ENCODE measurements at places on chromosomes 12 and 14.

- no peak for DNase-seq
Observed at GRCh38 chr14:50061664-50062437, 54.5 kb downstream of the VCPKMT start.

DNA sequence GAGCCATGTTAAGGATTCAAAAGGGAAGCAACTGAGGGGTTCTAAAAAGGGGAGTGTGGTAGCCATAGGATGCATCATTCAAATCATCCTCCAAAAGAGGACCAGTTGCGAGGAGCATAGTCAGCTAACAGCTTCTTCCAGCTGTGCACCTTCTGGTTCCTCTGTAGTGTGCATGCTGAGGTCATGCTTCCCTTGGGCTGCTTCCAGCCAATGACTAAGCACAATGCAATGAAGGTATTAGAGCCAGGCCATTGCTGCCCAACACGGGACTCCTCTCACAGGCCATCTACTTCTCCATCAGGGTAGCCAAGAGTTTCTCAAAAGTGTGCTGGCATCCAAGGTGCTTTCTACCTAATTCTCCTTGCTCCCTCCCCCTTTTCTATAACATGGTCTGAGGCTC is 69.2 kb upstream of the ARID2 start:
- DNase-seq: no peak

DNA sequence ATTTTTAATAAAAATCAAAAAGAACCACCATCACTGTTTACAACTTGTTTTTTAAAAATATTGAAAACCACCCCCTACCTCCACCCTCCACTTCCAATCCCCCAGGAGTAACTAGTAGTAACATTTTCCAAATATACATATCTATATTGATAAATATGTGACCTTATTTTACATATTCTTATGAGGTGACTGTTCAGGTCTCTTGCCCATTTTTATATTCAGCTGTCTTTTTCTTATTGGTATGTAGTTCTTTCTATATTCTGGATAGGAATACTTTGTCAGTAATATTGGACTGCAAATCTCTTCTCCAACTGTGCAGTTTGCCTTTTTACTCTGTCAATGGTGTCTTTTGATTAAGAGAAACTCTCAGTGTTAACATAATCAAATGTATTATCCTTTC is 59.0 kb upstream of the EIF5 start:
- no peak for DNase-seq

DNA sequence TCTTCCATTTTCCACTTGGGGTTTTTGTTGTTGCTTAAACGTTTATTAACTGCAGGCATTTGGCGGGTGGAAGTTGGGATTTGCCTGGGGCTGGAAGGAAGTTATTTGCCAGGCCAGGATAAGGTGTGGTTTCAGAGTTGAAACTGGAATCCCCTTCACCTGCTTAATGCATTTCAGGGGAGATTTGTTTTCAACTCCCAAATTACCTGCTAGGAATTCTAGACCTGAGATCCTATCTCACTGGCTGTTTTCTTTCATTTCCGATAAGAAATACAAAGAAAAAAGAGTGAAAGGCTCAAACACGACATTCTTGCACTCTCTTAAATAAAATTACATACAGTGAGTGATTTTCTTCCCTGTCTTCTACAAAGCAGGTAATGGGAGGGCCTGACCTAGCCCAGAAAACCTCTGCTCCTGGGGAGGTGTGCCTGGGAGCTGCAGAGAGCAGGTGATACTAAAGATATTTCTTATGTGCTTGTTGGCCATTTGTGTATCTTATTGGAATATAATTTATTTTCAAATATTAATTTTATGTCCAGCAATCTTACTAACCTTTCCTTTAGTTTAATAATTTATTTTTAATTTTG is 278.2 kb downstream of the ZFP36L1 start:
- DNase-seq: no peak

GRCh38 chr14:37620856-37621255 is 25.4 kb downstream of the TTC6 start:
- DNase-seq: no peak

- DNase-seq: no peak
Observed at GRCh38 chr12:18643681-18644080, 94.1 kb downstream of the PLCZ1 start.

DNA sequence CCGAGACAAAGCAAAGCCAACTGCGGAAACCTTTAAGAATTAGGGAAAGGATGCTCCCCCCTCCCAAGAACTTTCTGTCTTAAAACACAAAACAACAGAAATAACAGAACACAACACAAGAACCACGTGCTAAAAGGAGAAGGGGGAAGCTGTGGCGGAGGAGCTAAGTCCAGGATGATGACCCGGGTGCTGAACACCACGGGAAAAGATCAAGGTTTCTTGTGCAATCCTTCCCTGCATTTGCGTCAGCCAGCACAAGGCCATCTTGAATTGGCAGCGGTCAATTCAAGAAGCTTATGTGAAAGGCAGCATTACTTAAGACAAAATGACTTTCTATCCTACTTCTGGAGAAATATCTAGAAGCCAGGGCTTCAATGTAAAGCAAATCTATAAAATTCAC is 11.0 kb upstream of the CREBL2 start:
- DNase-seq: no peak

DNA sequence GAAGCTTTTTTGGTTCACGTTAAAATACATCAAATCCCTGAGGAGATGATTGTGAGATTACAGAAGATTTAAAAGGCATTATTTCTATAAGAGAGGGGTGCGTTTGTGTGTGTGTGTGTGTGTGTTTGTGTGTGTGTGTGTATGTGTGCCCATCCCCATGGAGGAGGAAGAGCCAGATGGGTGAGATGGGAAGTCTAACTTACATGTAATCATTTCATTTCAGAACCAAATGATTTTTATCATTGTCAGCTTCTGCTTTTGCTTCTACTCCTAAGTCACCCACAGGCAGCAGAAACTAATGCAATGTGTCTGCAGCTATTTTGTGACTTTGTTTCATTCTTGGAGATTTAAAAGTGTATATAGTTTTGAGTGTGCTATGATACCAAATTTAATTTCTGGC is 68.7 kb downstream of the SLC4A8 start:
- no peak for DNase-seq

GRCh38 chr12:118190266-118190665 is 54.3 kb downstream of the PEBP1 start:
- DNase-seq: no peak

DNA sequence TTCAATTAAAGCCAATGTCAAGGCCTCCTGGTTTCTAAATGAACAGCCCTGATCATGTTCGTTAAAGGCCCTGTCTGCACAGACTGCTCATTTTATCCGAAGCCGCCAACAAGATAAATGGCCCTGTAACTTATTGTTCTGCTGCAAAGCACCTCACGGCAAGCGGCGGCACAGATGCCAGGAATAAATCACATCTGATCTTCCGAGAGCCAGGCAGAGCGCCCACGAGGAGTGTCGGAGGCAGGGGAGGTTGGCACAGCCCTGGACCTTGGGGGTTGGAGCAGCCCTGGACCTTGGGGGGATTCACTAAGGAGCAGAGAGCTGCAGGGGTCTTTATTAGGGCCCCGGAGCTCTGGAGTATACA is 110.5 kb downstream of the SCARB1 start:
- DNase-seq: no peak

GRCh38 chr14:68148276-68148675 is 328.7 kb downstream of the RAD51B start:
- DNase-seq: no peak

GRCh38 chr12:40668099-40668529 is 24.1 kb upstream of the CNTN1 start:
- no peak for DNase-seq

- no peak for DNase-seq
Observed at GRCh38 chr14:61517911-61518384, 177.4 kb upstream of the HIF1A start.

DNA sequence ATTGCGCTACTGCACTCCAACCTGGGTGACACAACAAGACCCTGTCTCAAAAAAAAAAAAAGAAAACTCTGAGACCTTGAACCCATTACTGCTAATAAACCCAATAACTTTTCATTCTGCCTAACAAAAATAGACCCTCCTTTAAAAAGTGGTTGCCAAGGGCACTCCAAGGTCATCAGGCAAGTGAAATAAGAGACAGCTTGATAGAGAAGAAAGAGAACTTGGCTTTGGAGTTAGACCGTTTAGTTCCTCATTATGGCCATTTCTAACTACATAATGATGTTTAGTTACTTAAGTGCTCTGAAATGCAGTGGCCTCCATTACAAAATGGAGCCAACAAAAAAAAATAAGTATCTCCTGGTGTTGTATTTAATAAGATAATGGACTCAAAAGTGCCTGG is 55.9 kb downstream of the PHLDA1 start:
- DNase-seq: no peak

GRCh38 chr12:51683763-51684357 is 92.8 kb downstream of the SCN8A start:
- DNase-seq: no peak

DNA sequence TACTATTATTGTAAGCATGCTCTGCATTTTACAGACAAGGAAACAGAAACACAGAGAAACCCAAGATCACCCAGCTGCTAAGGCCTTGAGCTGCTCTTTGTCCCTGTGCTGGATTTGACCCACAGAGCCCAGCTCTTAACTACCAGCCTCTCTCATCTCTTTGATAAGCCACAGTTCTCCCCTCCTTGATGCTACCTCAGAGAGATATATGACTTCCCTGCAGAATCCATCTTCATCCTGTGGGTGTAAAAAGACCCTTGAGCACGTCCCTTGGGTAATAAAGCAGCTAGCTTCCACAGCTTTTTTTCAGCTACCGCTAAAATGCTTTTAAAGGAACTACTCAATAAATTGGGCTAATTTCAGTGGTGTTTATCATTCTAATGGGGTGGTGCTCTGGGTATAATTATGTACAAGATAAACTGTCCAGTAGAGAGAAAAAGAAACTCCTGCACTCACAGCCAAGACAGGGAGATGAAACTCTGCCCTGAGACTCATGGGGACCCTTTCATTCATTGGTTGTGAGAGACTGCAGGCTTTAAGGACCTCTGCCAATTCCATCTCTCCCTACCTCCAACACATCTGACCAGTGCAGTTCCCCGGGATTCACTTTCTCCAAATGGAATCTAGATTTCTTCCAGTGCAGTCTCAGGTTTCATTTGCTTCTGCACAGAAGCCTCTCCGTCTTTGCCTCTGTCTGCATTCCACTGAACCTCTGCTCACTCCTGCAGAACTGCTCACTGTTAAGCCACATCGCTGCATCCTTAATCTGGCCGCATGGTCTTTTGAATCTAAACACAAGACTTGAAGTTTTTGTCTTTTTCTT is 24.7 kb upstream of the NTF3 start:
- no peak for DNase-seq

DNA sequence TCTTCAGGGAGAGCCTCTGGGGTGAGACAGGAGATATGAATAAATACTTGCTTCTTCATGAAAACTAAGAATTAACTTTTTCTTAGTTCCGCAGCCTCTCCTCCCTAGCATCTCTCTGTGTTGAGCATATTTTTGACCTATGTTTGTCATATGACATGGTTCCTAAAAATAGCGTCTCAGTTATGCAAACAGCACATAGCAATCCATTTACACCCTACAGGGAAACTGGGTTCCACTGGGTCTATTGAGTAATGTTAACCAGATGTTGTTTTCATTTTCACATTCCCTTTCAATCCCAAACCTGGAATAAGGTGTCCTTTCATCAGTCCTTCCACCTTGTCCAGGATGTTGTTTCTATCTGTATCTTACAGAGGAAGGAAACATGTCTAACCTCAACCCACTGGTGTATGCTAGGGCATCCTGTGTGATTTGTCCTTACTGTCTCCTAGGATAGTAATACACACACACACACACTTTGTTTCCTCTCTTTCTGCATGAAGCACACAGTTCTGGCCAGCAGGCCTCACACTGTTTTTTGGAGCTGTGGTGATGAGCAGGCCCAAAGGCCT is 1543.5 kb downstream of the AACS start:
- DNase-seq: no peak

DNA sequence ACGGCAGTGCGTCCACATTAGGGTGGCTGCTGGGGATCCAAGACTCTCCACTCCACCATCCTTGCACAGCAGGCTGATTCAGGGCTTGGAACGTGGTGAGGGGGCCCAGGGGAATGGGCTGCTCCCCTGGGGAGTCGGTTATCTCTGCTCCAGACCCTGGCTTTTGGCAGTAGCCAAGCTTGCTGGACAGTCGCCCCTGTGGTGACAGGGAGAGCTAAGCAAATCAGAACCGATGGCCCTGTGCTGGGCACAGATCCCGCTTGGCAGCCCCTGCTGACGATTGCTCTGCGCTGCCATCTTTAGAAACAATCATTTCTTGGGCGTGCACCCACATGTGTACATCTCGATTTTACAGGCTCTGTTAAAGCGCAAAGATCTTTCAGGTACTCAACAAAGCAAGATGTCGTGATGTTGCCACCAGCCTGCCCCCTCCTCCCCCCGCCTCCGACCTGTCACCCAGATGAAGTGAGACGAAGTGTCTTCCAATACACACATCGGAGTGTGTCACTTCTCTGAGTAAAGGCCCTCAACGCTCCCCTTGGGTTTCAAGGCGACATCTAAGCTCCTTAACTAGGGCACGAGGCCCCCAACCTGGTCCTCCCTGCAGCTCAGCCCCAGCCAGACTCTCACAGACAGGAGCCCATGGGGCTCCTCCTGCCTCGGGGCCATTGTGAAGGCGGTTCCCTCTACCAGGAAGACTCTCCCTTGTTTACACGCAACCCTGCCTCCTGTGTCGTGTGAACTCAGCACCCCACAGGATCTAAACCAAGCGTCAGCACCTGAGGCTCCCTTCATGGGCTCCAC is 55.6 kb downstream of the PITPNM2 start:
- no peak for DNase-seq

DNA sequence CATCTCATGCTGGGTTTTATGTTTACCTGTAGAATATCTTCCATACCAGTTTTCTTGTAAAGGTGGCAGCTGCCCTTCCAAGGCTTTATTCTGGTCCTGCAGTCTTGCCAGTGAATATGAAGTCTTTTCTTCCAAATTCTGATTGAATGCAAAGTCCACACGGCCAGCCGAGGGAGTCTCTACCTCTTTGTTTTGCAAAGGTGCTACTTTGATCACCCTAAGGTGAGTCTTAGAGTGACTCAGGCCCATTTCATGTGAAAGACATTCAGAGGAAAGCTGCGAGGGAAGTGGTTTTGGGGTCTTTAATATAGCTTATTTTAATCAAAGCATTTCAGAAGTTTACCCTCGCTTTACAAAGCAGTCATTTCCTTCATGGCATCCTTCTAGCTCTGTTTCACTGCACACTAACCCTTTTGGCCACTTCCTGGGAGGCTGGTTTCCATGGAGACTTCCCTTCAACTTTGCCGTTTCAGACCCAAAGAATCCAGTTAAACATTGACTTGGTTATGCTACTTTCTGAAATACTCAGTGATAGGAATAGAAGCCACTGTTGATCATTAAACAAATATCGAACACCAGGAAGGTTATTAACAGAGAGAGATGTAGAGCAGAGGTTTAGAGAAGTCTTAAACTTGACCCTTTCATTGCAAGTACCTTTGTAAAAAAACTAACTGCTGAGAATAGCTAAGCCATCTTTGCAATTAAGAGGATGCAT is at the start of gene CCDC198:
CCDC198 (minus strand) TSS at position 391 of the 715 bp plus-strand sequence; CDS start at position 249, 142 bp downstream.
- DNase-seq: no peak

DNA sequence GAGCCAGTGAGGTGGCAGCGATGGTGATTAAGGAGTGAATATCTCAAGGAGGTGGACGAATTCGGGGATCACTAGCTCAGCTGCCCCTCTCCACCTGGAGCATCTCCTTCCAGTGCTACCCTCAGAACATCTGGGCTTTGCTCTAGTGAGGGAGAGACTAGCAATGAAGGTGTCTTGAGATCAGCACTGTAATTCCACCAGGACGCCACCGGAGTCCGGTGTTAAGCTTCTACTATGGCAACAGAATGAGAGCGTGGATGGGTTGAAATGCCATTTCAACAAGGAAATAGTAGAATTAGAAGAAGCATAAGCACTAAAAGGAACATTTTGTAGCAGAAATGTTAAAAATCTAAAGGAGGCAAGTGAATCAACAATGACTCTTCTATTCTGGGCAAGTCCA is 61.1 kb downstream of the NTF3 start:
- DNase-seq: no peak

GRCh38 chr12:40569626-40570179 is 122.5 kb upstream of the CNTN1 start:
- no peak for DNase-seq

Measured in D721Med (cell line).